Activated naive CD4-positive, alpha-beta T cell (primary cell): ENCODE measurements at places on chromosomes 5 and 9.

DNA sequence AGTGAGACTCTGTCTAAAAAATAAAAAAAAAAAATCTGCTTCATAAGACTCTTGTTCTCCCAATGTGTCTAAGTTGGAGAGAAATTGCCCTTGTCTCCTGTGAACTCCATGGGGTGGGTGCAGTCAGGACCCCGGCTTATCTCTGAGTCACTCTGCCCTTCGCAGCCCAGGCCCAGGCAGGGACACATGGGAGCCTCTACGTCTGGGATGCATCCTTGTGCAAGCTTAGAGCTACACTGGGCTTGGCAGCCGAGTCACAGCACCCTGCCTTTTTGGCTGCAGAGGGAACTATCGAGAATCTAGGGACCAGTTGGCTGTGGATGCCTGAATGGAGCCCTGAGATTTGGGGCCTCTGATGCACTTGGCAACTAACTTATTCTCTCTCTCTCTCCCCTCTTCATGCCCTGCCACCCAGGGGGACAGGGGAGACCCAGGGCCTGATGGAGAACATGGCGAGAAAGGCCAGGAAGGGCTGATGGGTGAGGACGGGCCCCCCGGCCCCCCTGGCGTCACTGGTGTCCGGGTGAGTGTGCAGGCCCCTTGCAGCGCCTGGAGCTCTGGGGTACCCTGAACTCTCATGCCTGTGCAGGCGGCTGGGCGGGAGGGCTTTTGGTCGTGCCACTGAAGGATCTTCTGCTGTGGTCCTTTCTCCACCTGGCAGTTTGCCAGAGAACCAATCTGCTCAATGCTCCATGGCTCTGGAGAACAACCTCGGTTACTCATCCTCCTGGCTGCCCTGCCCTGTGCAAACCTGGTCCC lies 47.5 kb upstream of the ORM1 start:
- DNase-seq: no peak

DNA sequence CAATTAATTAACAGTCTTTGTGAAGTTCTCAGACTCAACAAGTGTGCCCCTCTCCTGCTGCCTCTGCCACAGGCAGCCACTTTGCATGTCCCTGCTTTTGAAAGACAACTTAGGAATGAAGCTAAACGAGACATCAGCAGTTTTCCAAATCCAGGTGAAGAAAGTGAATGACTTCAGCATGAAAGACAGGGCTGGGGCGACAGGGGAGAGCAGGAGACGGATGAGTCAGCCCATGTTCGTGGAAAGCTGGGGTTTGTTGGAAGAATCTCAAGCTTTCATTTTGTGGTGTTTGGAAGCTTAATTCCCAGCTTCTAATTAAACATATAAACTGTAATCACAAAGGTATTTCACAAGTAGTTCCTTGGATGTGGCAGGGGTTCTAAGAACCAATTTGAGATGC lies 207.8 kb upstream of the MAP3K1 start:
- no peak for DNase-seq

DNA sequence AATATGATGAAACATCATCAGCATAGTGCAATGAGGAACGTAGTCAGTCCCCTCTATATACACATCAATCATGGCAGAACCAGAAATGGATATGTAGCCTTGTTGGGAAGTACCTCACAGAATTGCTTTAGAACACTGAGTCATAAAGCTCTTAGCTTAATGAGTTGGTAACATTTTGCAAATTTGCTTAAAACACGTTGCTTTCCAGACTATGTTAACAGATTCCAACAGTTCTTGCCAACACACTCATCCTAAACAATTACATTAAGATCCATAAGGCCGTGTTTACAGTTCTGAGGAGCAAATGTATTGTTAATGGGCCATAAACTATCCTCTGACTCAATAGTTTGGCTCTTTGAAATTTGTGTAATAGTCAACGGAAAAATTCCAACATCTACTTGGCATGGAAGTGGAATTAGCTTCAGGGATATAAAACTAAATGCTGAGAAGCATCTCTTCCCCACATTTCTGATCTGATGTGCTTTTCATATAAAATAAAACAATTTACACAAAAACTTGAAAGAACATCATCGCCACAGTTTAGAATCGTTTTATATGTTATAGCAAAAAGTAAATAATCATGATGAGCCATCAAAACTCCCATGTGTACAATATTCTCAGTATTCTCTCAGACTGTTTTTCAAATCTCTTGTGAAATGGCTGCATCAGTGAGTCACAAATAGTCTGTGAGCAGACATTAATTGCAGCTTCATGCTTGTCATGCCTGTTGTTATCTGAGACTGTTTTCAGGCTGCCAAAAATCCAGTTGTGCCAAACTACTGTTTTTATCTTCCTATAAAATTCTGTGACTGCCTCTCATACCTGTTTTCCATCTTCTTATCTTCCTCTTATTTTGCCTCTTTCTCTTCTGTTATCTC lies 291.9 kb downstream of the COX7C start:
- no peak for DNase-seq

GRCh38 chr9:132125361-132125760 lies 36.5 kb upstream of the NTNG2 start:
- no peak for DNase-seq

- DNase-seq: no peak
Observed at GRCh38 chr5:157511651-157512644, 51.9 kb downstream of the NIPAL4 start.

DNA sequence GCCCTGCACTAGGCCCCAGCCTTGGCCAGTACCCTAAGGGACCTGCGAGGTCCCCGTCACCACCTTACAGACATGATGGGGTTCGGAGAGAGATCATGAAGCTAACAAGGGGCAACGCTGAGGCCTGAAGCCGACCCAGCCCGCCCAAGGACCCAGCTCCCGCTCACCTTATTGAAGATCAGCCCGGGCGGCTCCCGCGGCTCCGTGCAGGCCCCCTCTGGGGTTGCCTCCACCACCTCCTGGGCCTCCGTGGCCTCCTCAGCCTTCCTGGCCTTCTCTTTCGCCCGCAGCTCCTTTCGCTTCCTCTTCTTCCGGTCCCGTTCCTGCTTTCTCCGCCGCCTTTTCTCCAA lies 3.6 kb downstream of the SURF6 start:
- DNase-seq: no peak

DNA sequence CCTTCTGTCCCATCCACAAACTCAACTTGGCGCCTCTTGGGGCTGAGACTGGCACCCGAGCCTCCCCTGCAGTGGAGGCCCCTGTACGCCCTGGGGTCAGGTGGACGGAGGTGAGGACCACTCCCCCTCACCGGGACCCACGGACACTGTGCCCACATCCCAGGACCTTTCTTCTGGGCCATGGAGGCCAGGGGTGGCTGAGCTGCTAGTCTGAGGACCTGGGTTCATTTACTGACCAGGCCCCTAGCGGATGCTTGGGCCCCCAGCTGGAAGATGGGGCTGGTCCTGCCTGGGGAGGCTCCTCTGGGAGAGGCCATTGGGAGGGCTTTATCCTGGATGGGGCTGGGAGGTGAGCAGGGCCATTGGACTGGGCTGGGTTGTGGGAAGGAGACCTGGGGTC lies 16.9 kb upstream of the SLC6A19 start:
- no peak for DNase-seq
